ENCODE measurements at places on chromosomes 2 and 18.

GRCh38 chr2:151379169-151379568 is 21.8 kb downstream of the TNFAIP6 start:
- no peak for DNase-seq

- DNase-seq = peak; percentile 5
Measured at GRCh38 chr2:128384956-128385355, 66.3 kb upstream of the HS6ST1 start.

GRCh38 chr2:200320344-200320743 is 13.9 kb downstream of the SPATS2L start:
- DNase-seq = no peak

DNA sequence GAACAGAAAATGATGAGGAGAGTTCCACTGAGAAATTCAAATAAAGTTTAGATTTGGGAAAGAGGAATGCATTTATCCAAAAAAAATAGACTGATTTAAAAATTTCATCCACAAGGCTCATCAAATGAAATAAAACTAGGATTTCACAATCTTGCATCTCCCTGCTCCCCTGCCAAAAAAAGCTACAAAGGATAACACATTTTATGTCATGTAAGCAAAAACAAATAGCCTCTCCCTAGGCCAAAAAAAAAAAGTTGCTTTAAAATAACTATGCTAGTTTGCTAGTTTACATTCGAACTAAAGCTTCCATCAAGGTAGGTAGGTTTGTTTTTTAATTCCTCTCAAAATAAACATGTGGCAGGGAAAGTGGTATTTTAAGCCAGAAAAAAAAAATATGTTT is 465.5 kb upstream of the ID2 start:
- no peak for DNase-seq

- no peak for DNase-seq
Measured at GRCh38 chr18:59658941-59659340, 38.3 kb downstream of the CCBE1 start.

GRCh38 chr2:96577501-96577900 is 40.9 kb downstream of the ARID5A start:
- no peak for DNase-seq

DNA sequence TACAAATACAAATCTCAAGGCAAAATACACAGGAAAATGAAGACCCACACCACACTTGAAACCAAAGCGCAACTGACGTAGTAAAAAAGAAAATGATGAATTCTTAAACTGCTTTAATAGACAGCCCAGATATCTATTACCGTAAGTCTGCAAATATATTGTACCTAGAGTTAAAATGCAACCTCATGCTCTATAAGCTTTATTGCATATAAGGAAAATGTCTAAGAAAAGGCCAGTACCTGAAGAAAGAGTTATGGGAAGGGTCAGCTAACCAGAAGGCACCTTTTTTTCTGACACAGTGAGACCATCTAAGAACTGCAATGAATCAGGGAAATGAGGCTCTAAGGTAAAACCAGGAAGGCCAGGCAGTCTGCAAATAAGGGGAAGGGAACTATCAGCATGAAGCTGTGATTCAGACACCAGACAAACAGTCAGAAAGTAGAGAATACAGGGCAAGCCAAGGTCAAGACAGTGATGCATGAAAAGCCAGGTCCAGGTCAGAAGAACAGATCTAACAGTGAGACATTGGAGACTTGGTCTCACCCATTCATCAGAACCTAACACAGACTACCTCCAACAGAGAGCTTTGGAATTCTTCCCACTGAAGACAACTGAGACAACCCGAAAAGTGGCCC is 46.9 kb downstream of the PDE11A start:
- no peak for DNase-seq

DNA sequence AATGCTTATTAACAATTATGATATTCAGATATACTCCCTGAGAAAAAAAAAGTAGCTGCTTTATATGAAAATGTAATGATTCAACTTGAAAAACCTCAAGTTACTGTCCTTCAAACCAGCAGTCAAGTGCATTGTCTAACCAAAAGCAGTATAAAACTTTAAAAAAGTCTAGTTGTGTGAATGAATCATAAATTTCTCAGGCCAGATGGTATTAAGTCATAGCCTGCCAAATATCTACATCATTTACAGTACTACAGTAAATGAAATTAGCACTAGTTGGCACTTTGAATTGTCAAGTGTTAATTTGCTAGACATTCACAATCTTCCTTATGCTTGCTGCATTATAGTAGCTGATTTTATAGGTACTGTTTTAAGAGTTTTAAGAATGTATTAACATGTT is 85.9 kb downstream of the CBLN2 start:
- DNase-seq = no peak

GRCh38 chr18:13407484-13407883 is 188.9 kb downstream of the LDLRAD4 start:
- no peak for DNase-seq

DNA sequence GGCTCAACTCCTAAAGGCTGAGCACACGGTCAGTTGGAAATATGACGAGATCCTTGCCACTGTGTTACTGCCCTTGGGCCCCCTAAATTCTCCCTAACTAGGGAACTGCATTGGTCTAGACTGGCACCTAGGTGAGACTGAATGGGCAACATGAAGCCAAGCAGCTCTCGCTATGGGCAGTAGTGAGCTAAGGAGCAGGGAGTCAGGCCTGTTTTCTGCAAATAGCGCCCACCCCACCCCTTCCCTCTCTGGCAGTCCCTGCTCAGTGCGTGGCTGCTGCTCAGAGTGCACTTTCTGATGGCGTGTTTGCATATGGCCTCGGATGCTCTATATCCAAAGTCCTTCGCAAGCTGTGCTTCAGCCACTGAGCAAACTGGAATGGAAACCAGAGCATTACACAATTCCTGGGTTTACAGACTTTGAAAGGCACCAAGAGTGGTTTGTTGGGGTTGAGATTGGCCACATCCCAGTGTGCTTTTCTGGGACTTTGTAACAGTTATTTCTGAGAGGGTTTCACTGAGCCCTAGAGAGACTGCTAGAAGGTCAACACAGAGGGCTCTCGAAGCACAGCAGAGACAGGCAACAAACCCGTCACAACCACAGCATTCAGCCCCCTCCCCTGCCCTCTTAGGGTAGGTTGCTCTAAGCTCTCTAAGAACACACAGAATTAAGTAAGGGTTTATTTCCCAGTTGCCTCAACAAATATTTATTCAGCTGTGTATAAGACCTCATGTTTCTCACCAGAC is 419.9 kb downstream of the STK39 start:
- DNase-seq = no peak

- peak; percentile 17 for DNase-seq
Measured at GRCh38 chr2:95343429-95344214, 46.5 kb downstream of the KCNIP3 start.

GRCh38 chr2:78077633-78078032 is 555.5 kb upstream of the LRRTM4 start:
- DNase-seq = no peak

- DNase-seq = no peak
Measured at GRCh38 chr2:23008951-23009350, 376.0 kb upstream of the KLHL29 start.

DNA sequence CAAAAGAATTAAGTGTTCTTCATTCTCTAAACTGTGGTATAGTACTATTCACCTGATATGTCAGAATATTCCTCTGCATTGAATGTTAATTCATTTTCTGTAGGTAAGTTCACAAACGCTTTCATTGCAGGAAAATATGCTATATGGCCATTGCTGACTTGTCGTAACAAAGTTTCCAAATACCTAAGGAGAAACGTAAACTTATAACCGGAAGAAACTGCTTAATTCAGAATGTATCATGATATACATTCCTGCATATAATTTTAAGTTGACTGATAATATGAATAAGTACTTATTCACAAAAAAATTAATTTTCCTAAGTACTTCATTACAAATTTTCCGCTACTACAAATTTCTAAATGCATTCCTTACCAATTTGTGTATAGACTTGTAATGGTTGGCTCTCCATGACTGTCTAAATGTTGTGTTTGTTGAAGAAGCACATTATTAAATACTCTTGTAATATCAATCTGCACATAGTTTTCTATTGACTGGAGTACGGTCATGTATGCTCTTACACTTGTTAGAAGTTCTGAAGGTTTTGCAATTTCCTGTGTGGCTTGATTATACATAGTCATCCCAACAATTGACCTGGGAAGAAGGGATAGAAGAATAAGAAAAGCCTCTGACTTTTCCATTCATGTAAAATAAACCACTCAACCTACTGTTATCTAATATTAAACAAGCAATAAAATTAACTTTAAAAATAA is 85.4 kb downstream of the NCKAP1 start:
- no peak for DNase-seq

GRCh38 chr2:59947209-59947608 is 606.2 kb downstream of the BCL11A start:
- no peak for DNase-seq

DNA sequence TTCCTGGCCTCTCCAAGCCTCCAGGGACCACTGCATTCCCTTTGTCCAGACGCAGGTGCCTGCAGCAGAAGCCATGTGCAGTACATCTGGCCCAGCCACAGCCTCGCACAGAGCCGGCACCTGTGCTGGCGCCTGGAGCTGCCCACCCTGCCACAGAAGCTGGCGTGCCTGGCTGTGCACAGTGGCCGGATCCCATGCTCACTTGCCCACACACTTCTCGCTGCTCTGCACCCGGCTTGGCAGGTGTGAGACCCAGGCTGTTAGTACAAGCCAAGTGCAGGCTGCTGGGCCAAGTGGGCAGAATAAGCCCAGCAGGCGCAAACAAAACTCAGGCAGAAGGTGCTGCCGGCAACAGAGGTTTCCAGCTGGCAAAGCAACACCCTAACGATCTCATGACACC is 124.5 kb upstream of the CCDC150 start:
- DNase-seq = no peak

DNA sequence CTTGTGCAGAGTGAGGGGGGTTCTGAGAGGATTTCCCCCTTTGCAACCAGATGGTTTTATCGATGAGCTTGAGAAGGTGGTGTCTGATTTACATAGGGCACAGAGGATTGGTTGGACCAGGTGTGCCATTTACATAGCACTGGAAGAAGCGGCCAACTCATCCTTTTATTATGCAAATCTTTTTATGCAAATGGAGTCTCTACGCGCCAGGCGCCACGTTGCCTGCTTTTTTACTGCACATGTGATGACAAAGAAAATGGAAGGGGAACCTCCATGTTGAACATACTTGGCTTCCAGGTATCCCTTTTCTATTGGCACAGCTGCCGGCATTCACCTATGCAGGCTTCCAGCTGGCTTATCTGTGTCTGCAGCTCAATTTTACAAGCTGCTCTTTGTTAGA is 18.4 kb upstream of the TXNL4A start:
- DNase-seq = no peak

GRCh38 chr2:42722320-42723190 is 41.4 kb downstream of the OXER1 start:
- no peak for DNase-seq

- DNase-seq = no peak
Measured at GRCh38 chr2:149806651-149807050, 219.1 kb upstream of the MMADHC start.

- DNase-seq = no peak
Measured at GRCh38 chr2:178066890-178067669, 5.5 kb downstream of the PDE11A start.

DNA sequence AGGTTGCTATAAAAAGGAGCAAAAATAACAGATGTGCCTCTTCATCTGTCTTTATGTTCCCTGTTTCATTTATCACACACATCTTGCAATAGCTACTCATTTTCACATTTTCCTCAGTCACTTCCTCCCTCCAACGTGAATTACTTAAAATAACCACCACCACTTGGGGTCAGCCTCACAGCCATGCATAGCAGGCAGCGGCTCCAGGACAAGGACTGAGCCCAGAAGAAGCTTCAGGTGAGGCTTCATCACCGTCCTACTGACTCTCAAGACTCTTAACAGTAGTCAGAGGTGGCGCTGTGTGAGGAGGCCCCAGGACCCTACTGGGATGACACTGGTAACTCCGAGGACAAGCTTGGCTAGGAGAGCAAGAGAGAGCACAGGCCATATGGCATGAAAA is 15.5 kb upstream of the ST8SIA5 start:
- no peak for DNase-seq

DNA sequence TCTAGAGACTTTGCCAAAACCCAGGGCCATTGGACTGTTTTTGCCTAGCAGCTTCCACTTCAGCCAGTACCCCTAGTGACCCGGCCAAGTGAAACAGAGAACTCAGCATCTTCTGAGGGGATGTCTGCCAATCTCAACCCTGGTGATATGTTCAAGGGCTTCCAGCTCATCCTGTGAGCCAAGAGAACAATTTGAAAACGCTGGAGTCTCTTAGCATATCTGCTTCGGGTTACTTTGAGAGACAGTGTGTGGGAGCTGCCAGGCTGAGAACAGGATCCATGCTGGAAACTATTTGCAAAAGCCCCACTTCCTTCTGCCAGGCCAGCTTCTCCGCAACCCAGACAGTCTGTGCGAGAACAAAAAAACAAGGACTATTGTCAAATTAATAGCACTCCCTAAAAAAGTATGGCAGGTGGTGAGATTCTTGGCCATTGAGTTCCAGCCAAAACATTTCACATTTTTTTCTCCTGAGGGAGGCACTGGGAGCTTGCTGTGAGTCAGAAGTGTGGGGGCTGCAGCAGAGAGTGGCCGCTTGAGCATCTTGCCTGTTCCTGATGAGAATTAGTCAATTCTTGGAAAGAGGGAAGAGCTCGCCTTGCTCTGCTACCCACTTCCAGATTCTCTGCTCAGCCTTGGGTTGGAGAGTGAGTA is 395.6 kb upstream of the TRIB2 start:
- no peak for DNase-seq

DNA sequence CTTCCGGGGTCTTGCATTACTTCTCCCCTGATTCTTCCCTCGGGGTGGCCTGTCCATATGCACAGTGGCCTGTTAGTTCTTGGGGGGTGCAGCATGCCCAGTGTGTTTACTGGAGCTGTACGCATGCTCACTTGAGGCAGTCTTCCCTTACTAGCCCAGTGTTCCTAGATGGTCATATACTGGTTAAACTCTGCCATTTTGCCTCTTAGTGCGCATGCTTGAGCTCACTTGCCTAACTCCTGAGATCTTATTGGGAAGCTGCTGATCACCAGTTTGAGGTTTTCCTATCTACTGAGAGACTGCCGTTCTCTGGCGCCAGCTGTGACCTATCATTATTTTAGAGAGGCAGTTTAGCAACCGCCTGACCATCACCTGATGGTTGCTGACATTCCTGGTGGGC is 571.2 kb downstream of the ADCYAP1 start:
- DNase-seq = no peak

DNA sequence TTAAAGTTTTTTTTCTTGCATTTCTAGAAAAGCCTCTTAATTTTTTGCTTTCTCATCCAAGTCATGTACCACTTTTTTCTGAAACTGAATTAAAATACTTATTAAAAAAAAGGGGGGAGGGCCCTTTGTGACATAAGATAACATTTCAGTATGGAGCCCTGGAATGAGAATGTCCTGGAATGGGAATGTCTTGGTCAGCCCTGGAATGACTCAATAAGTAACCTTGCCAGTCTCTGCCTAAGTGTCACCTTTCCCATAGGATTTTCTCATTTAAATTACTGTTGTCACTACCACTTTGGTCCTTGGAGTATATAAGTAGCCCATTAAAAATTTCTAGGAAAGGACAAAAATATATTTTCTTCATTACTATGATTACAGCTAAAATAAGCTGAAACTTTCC is 4.7 kb downstream of the UBXN2A start:
- DNase-seq = no peak

GRCh38 chr2:74725287-74725686 is 71.2 kb downstream of the SEMA4F start:
- DNase-seq = no peak

GRCh38 chr2:30231996-30232800 is 864 bp downstream of the LBH start:
- DNase-seq = peak; percentile 81

GRCh38 chr2:18084376-18084775 is 205.9 kb downstream of the KCNS3 start:
- DNase-seq = no peak

GRCh38 chr2:200575957-200576356 is 9.9 kb upstream of the AOX1 start:
- no peak for DNase-seq
